NCI-H1436 treated with DMSO at 0.1 percent for 48 hours (cell line): ENCODE measurements at places on chromosomes 3 and 15.

- no peak for DNase-seq
Observed at GRCh38 chr3:139122221-139122581, 77.5 kb upstream of the PRR23C start.

GRCh38 chr3:62553811-62554210 is 180.5 kb upstream of the FEZF2 start:
- no peak for DNase-seq

- DNase-seq = no peak
Observed at GRCh38 chr15:91857772-91858171, 4.3 kb downstream of the SLCO3A1 start.

- no peak for DNase-seq
Observed at GRCh38 chr3:41026394-41027177, 172.7 kb upstream of the CTNNB1 start.

GRCh38 chr3:14531856-14532395 is 8.2 kb downstream of the GRIP2 start:
- no peak for DNase-seq

- no peak for DNase-seq
Observed at GRCh38 chr15:39925112-39925842, 5.2 kb upstream of the GPR176 start.

GRCh38 chr15:33980159-33980558 is 11.9 kb downstream of the CHRM5 start:
- no peak for DNase-seq

- DNase-seq = no peak
Observed at GRCh38 chr15:29126821-29127461, 142.7 kb downstream of the NSMCE3 start.

GRCh38 chr3:14280326-14280725 is 101.7 kb downstream of the LSM3 start:
- no peak for DNase-seq

- DNase-seq = no peak
Observed at GRCh38 chr3:62370112-62370857, 3.1 kb downstream of the FEZF2 start.

DNA sequence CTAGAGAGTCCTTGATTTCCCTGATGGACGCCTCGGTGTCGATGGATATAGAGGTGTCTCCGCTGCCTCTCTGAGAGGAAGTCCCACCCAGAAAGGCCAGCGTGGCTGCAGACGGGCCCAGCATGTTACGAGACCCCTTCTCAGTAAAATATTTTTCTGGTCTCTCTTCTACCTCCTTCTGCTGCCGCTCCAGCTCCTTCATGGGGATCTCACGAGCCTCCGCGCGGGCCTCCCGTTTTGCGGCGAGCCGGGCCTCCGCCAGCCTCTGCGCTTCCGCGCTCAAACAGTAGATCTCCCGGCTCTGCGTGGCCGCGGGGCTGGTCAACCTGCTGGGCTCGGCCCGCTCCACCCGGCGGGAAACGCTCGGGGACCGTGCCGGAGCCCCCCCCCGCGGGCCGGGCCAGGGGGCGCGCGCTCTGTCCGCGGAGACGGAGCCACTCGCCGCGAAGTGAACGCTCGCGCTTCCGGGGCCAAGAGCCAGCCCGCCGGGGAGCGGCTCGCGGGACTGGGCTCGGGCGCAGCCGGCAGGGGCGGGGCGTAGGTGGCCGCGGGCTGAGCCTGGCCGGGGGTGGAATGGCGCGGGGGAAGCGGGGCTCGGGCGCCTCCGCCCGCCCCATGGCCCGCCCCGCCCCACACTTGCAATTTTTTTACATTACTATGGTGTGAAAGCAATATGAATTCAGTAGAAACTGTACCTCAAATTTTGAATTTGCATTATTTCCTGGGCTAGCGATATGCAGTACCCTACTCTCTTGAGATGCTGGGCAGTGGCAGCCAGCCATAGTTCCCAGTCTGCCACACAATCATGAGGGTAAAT is 10.2 kb upstream of the KCNMB3 start:
- no peak for DNase-seq
